Glomerular endothelial cell (primary cell): ENCODE measurements at places on chromosomes 1 and 21. TPM values are rescaled to one million over a fixed set of nuclear protein-coding genes. Genes with fewer than 3 reads are reported as not detected.

- DNase-seq = no peak
Observed at GRCh38 chr1:165882168-165882837, 54.9 kb downstream of the UCK2 start.

Gene TNN
- total RNA-seq = 0.06 and 0.10 TPM in 2 replicates

DNA sequence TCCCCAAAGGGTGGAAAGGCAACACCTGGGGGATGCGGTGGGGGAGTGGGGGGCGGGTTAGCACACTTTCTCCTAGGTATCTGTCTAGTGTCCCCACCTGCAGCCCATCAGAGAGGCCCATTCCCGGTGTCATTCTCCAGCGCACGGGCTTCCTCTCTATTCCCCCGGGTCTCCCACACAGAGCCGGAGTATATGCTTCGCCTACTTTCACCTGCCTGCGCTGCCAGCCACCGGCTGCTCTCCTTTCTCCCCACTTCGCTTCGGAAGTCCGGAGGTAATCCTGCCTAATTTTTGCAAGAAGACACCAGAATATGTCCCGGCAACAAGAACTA lies 852 bp downstream of the RGS7 start:
- no peak for DNase-seq

Gene LRRC7
- total RNA-seq = 0.06 TPM in 1 of 2 replicates, not detected in the other

Gene NEXN
- total RNA-seq = 3.9 and 7.9 TPM in 2 replicates

GRCh38 chr1:193118803-193119730 lies 2.8 kb upstream of the CDC73 start:
- DNase-seq = no peak

Gene ST6GALNAC3
- 12.4 and 16.6 TPM in 2 replicates for total RNA-seq

DNA sequence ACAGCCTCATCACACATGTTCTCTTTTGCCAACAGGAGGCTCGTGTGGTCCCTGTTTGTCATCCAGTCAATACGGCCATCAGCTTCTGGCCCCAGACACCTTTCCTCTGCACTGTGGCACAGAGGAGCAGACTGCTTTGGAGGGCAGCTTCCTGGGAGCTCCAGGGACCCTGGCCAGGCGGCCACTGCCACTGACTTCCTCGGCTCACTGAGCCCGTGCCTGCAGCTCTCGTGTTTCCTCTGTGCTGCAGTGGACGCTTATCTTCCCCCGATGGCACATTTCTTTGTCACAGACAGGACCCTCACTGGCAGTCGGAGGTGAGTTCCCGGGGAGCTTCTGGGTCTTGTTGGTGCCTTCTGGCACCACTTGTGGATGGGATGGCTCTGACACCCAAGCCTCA lies 67.0 kb upstream of the DIRAS3 start:
- DNase-seq = no peak

DNA sequence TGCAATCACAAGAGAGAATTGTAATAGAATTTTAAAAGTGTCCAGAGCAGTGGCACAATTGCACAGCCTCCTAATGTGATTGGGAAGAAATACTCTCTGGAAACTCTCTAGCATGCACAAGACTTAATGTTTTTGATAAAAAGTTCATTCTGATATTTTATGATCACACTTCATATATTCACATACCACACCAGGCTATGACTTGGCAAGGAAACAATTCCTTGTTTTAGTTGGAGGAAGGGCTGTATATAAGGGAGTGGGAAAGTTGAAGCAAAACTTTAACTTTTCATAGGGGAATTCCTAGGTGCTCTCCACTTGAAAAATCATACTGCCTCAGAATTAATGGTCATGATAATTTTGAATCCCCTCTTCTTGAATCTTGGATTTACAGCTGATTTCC lies 61.5 kb upstream of the ASB17 start:
- no peak for DNase-seq

Gene RAB25
- total RNA-seq = not detected in 2 replicates

- no peak for DNase-seq
Observed at GRCh38 chr1:63774617-63775417, 1.0 kb downstream of the ROR1 start.

DNA sequence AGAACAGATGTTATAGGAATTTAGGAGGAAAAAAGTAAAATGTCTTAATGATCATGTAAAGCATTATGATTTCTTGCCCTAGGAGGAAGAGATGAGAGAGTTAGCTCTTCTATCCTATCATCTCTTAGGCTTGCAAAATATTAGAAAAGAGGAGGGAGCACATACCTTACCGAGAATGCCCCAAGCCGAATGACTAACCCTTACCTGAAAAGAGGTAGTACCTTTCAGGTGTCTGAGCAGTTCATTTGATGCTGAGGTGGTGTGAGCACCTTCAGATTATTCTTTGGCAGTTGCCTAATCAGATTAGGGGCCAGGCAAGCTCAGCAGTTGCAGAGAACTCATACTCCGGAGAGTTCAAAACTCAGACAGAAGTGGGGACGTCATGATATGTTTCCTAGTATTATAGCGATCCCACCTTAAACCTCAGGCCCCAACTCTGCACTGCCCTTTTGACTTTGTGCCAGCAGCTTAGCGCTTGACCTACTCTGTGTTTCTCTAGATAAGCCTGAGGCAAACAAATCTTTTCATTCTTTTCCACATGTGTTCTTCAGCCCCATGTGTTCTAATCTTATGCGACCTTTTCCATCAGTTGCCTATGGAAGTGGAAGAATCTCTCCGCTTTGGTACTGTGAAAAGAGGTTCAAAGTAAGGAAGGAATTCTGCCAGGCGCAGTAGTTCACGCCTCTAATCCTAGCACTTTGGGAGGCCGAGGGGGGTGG lies 52.5 kb downstream of the ATP2B4 start:
- DNase-seq = no peak

DNA sequence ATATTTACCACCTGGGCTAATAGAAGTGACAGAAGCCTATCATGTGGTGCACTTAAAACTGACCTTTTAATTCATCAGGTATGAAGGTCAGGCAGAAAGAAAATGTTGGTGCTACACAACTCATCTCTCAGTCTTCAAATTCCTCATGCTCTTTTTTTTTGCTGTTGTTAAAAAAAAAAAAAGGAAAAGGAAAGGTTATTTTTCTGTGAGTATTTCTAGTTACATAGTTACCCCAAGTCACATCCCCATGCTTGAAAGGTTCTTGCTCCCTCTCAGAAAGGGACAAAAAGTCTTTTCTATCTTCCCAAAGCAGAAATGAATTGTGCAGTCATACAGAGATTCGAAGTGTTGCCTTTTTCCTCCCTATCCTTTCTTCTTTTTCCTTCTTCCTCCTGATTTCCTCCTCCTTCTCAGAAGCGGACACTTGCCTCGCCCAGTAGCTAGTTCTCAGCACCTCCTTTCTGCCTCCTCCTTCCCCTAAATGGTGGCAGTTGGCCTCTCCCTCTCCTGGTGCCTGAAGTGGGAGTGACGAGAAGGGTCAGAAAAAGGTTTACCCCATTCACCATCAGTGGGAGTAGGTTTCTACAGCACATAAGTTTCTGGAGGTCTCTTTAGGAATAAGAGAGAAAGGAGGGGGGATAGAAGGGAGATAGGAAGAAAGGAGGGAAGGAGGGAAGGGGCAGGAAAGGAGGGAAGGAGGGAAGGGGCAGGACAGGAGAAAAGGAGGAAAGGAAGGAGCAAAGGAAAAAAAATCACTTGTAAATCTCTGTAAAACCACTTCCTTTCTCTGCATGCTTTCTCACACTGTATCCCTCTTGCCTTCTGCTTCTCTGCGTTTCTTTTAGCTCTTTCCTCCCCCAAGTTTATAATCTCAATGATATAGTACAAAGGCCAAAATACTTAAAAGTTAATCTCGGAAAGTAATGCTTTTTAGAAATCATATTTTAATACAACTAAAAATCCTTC lies 20.4 kb upstream of the C1orf105 start:
- DNase-seq = no peak

Gene LCK
- 0.35 and 1.1 TPM in 2 replicates for total RNA-seq

Gene MAGI3
- 5.8 and 9.2 TPM in 2 replicates for total RNA-seq

GRCh38 chr1:32693455-32694174 lies 9.0 kb downstream of the SYNC start:
- no peak for DNase-seq

DNA sequence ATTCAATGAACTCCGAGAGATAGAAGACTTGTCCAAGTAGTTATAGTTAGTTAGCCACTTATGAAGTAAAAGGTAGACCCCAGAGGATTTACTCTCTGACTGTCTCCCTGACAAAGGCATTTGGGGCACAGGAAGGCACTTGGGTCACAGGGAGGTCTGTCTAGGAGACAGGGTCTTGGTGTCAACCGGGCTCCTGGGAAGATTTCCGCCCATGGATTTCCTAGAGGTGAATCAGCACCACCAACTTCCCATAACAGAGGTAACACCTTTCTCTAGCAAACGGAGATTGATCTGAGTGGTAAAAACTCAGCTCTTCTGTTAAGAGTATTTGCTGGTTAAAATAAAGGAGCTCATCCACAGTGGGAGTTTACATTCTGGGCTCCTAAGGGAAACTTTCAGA lies 16.4 kb downstream of the CCN1 start:
- DNase-seq = no peak

GRCh38 chr1:67489643-67490042 lies 59.4 kb upstream of the SERBP1 start:
- DNase-seq = no peak

DNA sequence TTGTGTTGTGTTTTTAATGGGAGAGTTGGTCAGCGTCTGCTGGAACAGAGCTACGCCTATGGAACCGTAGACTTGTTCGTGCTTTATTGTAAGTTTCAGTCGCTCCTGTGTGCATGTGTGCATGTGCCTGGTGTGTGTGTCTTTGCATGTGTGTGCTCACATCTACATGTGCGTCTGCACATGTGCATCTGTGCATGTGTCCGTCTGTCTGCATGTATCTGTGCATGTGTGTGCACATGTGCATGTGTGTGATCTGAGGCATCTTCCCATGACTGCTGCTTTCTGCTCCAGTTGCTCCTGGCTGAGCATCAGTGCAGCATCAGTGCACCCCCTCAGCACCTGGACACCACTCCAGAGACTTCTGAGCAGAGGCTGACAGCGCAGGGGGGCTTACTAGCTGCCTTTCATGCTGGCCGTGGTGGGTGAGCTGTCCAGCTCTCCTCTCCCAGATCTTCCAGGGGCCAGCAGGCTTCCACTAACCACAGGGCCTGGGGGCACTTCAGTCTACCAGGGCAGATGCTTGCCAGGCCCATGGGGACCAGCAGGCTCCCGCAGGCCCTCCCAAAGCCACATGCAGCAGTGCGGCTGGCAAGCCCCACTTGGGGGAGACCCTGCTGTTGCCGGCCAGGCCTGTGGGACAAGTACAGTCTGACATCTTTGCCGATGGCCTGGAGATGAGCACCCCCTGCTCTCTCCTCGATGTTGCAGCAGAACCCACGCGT lies 47.8 kb upstream of the PCBP3 start:
- no peak for DNase-seq

Gene SLC45A1
- total RNA-seq = 2.2 and 2.7 TPM in 2 replicates

- no peak for DNase-seq
Observed at GRCh38 chr1:28249866-28250295, 9.4 kb upstream of the SESN2 start.

DNA sequence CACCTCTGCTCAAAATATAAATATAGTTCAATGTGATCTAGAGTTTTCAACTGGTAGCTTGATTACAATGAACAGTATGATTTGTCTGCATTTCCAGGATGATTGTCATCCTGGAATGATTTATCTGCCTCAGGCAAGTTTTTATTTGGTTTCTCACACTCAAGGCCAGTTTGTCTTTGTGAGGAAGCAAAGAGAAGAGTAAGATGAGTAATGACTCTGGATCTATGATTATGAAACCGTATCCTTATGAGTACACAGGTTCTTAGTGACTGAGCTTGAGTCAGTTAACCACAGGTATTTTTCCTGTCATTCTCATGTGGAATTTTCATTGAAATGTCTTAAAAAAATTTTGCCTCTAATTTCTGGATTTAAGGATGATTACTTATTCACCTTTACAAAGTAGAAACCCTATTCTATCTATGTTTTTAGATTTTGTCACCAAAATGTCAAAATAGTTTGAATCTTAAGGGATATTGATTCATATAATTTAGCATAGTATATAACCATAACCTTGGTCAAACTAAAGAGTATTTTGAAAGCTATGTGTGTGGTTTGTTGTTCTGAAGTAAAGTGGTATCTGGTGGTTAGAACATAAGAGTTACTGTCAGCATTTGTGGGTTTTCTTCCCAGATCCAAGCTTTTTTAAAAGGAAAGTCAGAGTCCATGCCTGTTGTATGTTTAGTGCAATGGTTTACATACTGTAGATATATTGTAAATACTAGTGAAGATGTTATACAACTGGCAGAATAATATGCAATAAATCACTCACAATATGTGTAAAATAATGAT lies 145.0 kb downstream of the RASAL2 start:
- peak; percentile 61 for DNase-seq

DNA sequence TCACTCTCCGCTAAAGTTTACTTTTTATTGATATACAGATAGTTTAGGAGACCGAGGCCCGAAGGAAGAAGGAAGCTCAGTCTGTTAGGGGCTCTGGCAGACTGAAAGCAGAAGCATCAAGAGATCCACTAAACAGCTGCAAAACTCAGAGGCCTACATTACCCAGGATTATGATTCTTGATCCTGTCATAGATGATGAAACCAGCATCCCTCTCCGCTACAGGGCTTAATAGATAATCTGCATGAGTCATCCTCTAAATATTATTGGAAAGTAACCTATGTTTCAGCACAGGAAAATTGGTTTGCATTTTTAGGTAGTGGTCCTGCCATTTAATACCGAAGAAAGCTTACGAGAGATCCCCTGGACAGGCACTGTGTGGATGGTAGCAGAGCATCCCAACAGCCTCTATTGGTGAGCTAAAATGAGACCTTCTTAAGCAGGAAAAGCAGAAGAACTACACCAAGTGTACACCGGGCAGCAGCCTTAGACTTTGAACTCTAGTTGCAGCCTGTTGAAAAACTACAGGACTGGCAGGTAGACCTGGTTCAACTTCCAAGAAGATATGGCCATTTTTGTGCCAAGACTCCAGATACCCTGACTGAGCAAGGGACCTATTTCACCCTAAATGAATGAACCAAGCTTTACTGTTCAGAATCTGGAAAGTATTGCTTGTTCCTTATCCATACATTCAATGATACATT lies 6.8 kb downstream of the CASQ2 start:
- no peak for DNase-seq

Gene SLFNL1
- 0.05 and 0.18 TPM in 2 replicates for total RNA-seq

GRCh38 chr1:111275079-111275478 lies 15.6 kb upstream of the CHIA start:
- no peak for DNase-seq

DNA sequence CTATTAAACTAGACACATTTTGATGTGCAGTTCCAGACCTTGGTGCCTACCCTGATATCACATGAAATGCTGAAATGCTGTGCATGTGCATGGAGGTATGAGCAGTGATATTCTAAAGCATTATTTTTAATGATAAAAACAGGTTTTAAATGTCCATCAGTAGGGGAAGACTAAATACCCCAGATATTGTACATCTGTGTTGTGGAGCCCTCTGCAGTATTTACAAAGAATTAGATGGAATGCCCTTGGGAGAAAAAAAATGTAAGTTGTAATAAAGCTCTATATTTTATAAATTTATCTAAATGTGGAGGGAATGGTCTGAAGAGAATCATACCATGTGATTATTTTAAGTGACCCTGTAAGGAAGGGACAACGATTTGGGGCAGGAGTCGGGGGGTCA lies 39.1 kb upstream of the IGSF5 start:
- DNase-seq = no peak

DNA sequence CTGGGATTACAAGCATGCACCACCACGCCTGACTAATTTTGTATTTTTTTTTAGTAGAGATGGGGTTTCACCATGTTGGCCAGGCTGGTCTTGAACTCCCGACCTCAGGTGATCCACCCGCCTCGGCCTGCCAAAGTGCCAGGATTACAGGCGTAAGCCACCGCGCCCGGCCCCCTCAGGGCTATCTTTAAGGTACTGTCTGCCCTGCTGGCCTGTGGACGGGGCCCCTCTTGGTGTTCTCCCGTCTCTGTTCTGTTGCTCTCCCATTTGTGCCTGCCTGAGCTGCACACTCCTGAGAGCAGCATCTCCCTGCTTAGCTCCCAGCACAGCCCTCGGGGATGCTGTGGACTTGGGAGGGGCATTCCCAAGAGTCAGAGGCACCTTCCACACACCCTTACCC lies 13.9 kb downstream of the MYBPH start:
- DNase-seq = no peak

Gene FMO2
- not detected in 2 replicates for total RNA-seq
